ENCODE measurements at places on chromosomes 3 and 15.

- DNase-seq = no peak
Observed at GRCh38 chr3:172040981-172041963, 1.9 kb downstream of the FNDC3B start.

DNA sequence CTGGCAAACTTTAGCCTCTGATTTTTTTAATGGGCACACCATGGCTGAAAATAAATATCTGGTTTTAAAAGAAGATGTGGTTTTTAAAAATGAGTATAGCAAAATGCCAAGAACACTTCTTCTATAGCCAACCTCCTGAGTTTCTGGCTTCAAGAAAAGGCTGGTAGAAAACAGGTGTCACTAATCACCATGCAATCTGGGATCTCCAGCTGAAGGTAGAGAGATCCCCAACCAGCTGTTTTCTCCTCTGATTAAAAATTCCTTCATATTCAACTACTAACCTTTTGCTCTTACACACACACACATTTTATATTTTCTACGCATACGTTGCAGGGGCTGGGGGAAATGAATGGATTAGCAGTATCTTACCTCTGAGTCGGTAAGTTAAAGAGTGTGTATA, 279.6 kb upstream of the ROBO2 start:
- DNase-seq = no peak

DNA sequence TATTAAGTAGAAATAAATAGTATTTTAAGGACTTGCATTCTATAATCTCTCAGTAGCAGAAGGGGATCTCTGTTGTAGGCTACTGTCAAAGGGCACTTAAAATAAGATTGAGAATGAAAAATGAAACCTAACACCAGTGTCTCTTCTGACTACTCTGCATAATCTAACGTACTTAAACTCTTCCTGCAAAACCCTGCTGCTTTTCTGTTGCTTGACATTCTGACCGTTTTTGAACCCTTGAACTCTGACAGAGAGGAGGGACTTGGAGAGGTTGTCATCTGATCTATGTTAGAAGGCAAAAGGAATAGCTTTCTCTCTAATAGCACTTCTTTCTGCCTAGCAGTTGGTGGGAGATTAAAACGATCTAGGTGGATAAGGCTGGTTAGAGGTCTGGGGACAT, 204.6 kb downstream of the ZIC1 start:
- no peak for DNase-seq

GRCh38 chr3:7518456-7518855, 657.5 kb downstream of the GRM7 start:
- peak; percentile 30 for DNase-seq

- DNase-seq = no peak
Observed at GRCh38 chr15:35495080-35495479, 50.9 kb downstream of the DPH6 start.

DNA sequence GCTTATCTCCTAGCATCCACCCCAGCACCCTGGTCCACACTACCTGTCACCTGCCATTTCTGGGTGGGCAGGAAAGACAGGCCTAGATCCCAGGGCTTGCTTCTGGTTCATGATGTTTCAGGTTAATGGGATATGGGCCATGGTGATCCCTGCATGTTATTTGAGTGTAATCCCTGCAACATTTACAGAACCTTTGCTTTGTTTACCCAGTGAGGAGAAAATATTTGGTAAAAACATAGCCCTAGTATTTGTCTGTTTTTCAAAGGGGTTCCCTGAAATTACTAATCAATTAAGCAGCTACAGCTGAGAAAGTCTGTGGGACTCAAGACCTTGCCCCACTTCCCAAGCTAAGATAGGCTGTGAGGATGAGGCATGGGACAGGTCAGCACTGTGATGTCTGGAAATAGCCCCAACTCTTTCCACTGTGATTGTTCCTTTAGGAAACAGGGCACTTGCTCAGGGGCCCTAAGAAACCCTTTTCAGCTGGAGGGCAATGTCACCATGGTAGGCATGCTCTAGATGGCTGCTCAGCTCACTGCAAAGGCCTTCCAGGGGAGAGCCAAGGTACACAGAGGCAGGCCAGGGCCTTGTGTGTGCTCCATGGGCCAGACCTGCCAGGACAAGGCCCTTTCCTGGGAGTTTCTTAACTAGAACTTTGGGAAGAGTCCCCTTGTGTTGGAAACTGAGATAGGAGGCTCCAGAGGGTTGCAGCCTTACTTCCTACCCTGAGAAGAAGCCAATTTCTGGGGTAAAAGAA, 11.1 kb downstream of the TRANK1 start:
- DNase-seq = no peak

DNA sequence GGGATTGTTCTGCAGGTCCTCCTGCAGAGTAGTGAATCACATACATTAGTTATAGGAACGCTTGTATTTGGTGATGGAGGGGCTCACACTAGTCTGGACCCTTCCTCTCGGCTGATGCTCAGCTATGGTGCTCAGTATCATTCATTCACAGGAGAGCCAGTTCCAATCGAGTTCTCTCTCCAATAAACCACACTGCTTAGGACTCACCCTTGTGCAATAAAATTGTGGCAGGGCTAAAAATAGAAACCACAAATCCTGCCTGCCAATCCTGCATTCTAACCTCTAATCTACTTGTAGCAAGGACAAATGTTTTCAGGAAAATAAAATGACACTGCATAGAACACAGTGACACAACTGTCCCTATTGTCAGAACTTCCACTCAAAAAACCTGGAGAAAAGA, 138.4 kb upstream of the TBL1XR1 start:
- DNase-seq = no peak

- DNase-seq = no peak
Observed at GRCh38 chr3:51585871-51586270, 47.4 kb downstream of the RAD54L2 start.

- DNase-seq = no peak
Observed at GRCh38 chr3:14941871-14942270, 5.5 kb upstream of the NR2C2 start.

DNA sequence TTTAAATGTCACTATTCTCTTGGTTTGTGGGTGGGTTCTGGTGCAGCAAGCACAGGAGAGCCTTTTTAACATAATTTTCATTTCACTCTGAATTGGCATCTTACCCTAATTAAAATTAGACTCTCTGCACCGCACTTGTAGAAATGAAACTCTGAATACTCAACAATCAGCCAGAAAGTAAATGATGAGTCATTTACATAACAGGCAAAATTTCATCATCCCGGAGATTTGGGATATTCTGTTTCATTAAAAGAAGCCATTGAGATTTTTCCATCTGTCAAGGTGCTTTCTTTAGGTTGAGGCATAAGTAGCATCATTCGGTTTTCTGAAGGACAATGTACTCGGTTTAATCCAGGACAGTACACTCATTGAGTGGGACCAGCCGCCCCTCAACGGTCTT, 111.0 kb downstream of the RFTN1 start:
- DNase-seq = no peak

- no peak for DNase-seq
Observed at GRCh38 chr15:40310001-40310959, 2.5 kb upstream of the PLCB2 start.

- no peak for DNase-seq
Observed at GRCh38 chr3:71707595-71707994, 17.6 kb downstream of the EIF4E3 start.

DNA sequence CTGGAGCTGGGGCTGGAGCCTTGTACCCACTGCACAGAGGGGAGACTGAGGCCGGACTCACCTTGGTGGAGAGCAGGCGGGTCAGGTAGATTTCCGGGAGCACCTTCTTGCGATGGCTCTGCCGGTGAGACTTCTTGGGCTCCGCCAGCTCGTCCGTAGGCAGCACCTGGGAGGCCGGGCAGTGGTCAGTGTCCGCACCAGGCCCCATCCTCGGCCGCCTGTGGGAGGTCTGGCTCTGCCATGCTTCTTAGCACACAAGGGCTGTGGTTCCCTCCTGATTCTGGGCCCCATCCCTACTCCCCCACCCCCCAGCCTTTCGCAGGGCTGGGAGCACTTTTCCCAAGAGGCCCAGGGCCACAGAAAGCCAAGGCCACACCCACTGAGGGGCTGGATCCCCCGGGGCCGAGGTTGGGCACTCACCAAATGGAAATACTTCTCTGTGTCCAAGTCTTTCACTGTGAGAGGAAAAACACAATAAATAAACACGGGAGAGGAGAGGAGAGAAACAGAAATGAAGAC, 17.4 kb downstream of the H1-8 start:
- DNase-seq = peak; percentile 75

Data from muscle of back (tissue), 13 donors.